Renal cortical epithelial cell (primary cell): ENCODE measurements at places on chromosomes 4 and X. TPM values are rescaled to one million over a fixed set of nuclear protein-coding genes. Genes with fewer than 3 reads are reported as not detected.

FDCSP gene
- total RNA-seq: not detected in 2 replicates

GRCh38 chr4:94076498-94076897 is 131.2 kb upstream of the SMARCAD1 start:
- DNase-seq: no peak

- peak; percentile 25 for DNase-seq
Observed at GRCh38 chr4:146029147-146029546, 90.5 kb upstream of the ZNF827 start.

DNA sequence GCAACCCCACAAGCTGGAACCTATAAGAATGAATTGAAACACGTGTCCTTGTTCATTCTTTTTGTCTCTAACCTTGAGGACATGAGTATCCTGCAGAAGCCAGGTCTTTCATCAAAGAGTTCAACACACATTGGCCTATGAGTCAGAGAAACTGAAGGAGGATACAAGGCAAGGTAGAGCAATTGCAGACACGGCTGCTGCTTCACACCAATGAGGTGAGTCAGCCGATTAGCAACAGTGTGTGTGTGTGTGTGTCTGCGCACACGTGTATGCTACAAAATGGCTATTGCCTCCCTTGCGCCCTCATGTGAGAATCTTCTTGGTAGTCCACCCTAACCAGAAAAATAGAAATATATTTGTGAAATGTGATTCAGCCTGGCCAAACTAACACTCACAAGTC is 1477.7 kb upstream of the IGFBP7 start:
- peak; percentile 46 for DNase-seq

- DNase-seq: no peak
Observed at GRCh38 chr4:76991161-76991660, 41.7 kb downstream of the SEPTIN11 start.
